ENCODE measurements at places on chromosomes 5 and 9.

- DNase-seq, result peak; percentile 60
These were observed 50.7 kb downstream of the ICE1 start for GRCh38 chr5:5473226-5473625.

DNA sequence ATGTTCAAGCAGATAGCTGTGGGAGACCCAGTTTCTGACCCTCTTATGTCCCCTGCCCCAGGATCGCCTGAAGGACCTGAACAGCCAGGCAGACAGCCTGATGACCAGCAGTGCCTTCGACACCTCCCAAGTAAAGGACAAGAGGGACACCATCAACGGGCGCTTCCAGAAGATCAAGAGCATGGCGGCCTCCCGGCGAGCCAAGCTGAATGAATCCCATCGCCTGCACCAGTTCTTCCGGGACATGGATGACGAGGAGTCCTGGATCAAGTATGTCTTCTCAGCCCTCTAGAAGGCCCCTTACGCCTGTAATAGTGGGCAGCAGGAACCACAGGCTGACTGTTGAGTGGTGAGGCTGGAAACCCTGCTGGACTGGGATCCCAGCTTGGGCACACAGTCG, 41.1 kb downstream of the DYNC2I2 start:
- DNase-seq, result no peak

DNA sequence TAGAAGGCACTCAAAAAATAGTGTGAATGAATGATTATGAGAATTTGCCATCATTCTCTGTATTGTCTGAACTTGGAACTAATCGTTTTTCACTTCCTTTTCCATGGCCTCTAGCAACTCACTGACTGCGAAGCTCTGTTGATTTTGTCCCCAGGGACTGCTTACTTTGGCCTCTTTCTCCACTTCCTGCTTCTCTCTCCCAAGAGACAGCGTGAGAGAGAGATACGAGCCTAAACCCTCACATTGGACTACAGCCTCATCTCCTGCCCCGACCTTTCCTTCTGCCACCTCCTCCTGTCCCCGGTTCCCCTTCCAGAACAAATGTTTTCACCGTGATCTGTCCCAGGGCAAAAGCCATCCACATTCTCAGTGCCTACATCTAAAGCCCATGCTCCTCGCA, 300.8 kb upstream of the PANK3 start:
- peak; percentile 66 for DNase-seq

- DNase-seq, result peak; percentile 35
These were observed 1.6 kb upstream of the HAPLN1 start for GRCh38 chr5:83721953-83722901.

DNA sequence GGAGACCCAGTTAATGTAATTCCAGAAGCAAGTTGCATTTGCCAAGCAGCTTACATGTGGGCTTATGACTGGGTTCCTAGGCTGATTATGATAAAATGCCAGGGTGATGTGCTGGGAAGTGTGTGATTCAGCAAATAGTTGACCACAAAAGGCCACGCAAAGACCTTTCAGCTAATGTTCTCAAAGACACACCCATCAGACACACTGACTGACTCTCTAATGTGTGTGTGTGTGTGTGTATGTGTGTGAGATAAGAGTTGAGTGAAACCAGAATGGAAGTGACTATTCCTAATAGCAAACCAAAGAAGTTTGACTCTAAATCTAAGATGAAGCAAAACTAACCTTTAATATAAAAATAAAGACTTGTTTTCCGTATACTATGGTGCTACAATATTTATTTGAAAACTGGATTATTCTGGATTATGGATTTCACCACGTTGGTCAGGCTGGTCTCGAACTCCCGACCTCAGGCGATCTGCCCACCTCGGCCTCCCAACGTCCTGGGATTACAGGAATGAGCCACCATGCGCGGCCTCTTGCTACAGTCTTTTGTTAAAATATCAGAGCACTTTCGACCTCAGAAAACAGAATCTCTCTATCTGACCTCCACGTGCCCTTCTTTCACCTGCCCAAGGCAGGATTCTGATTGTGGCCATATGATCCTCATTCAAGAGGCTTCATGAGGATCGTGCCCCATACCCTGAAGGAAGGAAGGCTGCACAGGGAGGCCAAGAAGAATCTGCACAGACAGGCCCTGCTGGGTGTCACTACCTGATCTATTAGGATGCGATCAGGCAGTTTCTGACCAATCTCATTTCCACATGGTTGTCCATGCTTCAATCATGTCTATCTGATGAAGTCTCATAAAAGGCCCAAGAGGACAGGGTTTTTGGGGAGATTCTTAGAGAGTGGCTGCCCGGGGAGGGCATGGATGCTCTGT, 75.6 kb downstream of the USP20 start:
- DNase-seq, result peak; percentile 100

- no peak for DNase-seq
These were observed 705 bp downstream of the SEPTIN8 start for GRCh38 chr5:132776131-132776937.

DNA sequence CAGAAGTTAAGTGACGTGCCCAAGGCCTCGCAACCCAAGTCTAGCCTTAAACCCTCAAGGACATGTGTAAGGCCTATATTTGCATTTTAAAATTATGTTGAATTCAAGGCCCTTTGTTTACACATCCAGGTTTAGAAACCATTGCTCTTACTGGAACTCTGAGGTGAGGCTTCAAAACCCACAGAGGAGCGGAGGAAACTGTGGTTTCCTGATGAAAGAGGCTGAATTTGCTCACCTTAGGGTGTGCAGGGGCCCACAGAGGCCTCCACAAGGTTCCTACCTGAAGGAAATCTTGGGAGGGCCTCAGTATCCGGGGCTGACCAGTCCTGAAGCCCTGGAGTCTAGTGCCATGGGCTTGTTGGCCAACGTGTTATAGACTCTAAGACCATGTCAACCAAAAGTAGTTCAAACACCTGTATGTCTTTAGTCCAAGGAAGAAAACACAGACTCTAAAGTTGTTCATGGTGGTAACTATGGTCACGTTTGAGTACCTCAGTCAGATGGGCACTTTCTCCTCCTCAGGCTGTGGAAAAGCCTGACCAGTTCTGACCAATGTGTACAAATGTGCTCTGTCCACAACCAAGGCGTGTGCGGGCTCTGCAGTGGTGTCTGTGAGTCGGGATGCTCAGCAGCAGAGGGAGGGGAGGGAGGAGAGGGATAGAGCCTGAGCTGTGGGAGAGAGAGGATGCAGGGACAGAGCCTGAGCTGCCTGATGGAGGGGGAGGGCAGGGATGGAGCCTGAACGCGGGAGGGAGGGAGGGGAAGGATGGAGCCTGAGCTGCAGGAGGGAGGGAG, 124.6 kb upstream of the ERCC6L2 start:
- DNase-seq, result no peak

- no peak for DNase-seq
These were observed 4.3 kb downstream of the RASGRF2 start for GRCh38 chr5:80964491-80964890.

DNA sequence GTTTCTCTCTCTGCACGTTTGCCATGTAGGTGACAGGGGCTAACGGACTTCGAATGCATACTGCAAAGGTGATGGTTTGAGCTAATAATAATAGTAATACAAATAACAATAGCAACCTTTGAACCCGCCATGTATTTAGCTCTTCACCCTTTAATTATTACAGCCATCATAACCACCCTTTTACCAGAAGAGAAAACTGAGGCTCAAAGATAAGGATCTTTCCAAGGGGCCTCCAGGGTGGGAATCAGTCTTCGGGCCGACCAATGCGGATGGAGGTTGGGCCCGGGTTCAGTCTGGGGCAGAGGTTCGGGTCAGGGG, 494 bp downstream of the CDKN2AIPNL start:
- DNase-seq, result no peak

GRCh38 chr5:121954086-121954485, 7.7 kb upstream of the SRFBP1 start:
- no peak for DNase-seq

GRCh38 chr5:92944337-92944736, 636.7 kb downstream of the NR2F1-AS1 start:
- DNase-seq, result no peak

GRCh38 chr5:93325946-93326345, 255.1 kb downstream of the NR2F1-AS1 start:
- DNase-seq, result no peak

DNA sequence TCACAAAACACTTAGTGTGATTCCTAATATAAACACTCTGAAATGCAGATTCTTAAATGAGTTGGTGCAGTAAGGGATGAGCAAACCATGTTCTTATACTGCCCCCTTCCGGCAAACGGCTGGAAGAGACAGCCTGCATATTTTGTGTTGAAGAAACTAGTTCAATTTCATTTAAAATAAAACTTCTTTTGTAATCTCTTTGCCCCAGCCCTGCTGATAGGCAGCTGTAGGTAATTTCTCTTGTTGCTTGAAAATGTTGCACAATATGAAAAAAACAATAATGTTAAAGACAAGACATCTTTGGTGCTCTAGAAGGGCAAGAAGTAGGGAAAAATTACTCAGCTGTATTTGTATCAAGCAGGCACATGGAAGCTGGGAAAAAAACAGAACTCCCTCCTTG, 89.7 kb upstream of the CCNG1 start:
- DNase-seq, result peak; percentile 74

DNA sequence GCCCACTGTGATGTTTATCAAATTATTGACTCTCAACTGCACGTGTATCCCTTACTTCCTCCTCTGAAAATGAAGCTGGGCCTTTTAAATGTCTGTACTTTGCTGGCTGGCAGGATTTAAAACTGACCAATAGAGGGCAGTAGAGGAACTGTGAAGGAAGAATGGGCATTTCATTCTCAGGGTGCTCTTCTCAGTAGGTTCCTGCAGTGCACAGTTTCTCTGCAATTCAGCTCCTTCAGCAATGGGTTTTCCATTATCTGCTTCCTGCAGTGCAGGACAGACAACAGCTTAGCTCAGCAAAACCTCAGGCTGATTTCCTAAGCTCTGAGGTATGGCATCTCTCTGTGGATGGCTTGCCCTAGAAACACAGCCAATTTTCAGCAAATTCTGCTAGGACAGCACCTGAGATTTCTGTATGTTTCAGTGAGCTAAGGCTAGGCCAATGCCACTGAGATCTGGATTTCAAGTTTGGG, 298.4 kb upstream of the PRDM9 start:
- peak; percentile 67 for DNase-seq

GRCh38 chr5:126849101-126849678, 72.3 kb downstream of the LMNB1 start:
- peak; percentile 42 for DNase-seq

DNA sequence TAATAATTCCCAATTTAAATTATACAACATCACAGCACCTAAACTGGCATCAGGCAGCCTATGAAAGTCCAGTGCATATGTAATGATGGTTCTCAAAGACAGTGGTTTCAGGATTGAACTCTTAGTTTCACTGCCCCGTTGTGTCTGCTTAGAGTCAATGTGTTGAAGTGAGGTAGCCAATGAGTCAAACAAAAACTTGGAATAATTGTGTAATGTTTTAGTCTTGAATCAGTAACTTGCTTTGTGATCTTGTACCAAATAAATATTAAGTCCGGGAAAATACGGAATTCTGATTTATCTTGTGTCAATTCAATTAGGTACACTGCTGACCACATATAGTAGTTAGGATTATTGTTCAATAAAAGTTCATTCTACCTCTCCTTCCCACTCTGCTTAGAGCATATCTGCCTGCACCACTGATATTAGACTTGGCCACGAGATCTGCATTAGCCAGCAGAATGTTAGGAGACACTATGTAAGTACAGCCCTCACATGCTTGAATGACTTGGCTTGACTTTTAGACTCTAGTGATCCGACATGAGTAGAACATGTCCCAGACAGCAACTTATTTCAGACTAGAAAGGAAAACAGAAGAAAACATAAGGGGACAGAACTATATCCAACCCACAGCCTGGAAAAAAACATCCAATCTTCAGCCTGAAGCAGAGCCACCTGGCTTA, 441.5 kb upstream of the PTGER4 start:
- peak; percentile 59 for DNase-seq

DNA sequence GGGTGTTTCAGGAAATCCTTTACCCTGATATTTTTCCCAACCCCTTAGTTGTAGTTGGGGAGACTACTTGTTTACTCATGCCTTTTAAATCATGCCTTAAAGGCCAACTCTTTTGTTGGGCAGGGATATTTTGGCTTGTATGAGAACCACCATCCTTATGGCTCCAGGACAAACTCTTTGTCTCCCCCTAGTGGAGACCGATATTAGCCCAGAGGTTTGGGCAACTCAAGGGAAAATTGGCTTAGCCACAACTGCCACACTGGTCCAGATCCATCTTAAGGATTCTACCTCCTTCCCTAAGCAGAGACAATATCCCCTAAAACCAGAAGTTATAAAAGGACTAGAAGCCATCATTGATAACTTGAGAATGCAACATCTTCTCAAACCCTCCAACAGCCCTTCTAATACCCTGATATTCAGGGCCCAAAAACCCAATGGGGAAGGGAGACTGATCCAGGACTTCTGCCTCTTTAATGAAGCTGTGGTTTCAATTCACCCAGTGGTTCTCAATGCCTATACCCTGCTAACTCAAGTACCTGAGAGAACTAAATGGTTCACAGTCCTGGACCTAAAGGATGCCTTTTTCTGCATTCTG, 100.9 kb upstream of the HCN1 start:
- no peak for DNase-seq

DNA sequence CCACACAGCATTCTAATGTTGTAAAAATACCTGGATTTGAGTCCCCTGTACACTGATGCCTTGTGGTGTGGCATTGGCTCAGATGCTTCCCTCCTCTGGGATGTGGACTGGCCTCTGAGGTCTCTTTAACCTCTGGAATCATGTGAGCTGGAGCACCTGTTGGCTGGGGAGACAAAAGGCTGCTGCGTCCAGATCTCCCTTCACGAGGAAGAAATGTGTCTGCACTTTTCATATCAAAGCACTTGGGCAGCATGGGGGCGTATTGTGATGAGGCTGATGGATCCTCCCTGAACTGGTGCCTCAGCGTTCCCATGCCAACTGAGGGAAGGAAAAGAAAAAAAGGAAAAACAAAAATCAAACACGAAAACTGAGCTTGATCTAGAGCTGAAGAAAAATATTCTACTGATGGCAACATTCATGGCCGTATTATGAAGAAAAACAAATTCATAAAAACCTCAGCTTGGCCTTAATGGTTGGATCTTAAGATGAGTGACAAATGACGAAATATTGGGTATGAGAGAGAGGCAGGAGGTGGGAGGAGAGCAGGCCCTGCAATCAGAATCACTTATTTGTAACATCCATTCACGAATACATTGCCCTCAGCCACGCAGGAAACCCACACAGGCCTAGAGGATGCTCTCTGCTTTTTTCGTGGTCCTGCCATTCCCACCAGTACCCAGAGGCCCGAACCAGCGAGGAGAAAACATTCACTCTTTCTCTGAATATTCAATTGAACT, 26.2 kb downstream of the GRIA1 start:
- no peak for DNase-seq

All from fibroblast of mammary gland (primary cell).